ENCODE measurements at places on chromosomes 16 and 17.

DNA sequence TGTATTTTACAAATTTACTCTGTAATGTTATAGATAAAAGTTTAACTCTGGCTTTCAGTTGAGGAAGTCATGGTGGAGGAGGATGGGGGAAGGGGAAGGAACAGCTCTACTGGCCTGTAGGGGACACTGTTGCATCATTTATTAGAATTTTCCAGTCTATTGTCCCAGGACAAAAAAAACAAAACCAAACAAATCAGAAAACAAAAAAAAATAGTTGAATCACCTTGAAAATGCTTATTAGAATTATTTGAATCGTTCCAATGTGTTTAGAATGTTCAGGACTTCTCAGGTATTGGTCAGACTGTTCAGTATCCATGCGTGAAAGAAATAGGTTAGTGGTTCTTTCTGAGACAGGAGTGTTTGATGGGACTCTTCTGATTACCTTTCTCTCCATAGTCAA lies 242.0 kb downstream of the FTO start:
- DNase-seq: no peak

GRCh38 chr16:20259541-20259940 lies 67.8 kb downstream of the GP2 start:
- no peak for DNase-seq

GRCh38 chr17:66423056-66423955 lies 120.9 kb downstream of the PRKCA start:
- no peak for DNase-seq

- no peak for DNase-seq
Measured at GRCh38 chr17:78414178-78415162, 36.0 kb downstream of the PGS1 start.

DNA sequence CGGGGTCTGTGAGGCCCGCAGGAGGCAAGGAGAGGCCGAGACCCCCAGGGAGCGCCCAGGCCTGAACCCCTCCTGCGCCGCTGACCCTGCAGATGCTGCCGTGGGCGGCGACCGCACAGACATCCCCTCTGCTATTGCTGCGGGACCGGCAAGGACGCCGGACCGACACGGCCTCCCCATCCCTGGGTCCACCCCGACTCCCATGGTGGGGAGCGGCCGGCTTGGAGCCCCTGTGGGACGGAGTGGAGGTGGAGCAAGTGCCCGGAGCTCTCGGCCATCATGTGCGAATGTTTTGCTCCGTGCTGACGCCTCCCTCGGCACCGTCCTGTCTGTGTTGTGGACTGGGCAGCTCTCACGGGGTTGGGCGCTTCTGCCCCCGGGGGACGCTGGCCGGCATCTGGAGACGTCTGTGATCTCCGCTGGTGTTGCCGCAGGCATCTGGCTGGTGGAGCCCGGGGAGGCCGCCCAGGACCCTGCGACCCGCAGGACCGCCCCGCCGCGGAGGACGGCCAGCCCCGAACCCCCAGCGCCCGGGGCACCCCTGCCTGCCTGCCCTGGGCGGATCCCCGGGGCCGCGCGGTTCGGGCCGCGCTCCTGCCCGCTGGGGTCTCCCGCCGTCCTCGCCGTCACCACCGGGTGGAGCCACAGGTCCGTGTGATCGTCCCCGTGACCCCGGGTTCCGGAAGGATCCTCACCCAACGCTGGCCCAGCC lies 12.8 kb upstream of the GNG13 start:
- peak; percentile 40 for DNase-seq

GRCh38 chr17:9227819-9228407 lies 206.6 kb downstream of the NTN1 start:
- no peak for DNase-seq

- DNase-seq: no peak
Measured at GRCh38 chr17:15882777-15883176, 62.2 kb upstream of the ADORA2B start.

- no peak for DNase-seq
Measured at GRCh38 chr16:75801307-75801706, 75.0 kb upstream of the CPHXL start.

GRCh38 chr17:9670596-9670995 lies 25.3 kb downstream of the USP43 start:
- DNase-seq: no peak

GRCh38 chr16:13866073-13866472 lies 53.9 kb upstream of the ERCC4 start:
- peak; percentile 5 for DNase-seq

- no peak for DNase-seq
Measured at GRCh38 chr16:80806927-80807340, 2.5 kb upstream of the CDYL2 start.

DNA sequence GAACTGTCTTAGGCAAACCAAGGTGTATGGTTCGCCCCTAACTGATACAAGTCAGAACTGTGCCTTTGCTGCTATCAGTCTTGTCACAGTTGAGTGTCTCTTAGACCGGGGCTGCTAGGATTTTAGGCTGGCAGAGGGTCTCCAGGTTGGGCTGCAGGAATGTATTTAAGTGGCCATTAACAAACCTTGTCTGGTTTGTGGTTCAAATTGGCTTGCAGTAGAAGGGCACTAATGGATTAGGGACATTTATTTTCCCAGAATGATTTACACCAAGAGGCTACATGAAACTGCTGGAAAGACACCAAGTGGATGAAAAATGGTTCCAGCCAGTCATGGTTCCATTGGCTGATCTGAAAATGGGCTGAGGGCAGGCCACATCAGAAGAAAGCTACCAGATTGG lies 5.1 kb downstream of the VAT1L start:
- no peak for DNase-seq

DNA sequence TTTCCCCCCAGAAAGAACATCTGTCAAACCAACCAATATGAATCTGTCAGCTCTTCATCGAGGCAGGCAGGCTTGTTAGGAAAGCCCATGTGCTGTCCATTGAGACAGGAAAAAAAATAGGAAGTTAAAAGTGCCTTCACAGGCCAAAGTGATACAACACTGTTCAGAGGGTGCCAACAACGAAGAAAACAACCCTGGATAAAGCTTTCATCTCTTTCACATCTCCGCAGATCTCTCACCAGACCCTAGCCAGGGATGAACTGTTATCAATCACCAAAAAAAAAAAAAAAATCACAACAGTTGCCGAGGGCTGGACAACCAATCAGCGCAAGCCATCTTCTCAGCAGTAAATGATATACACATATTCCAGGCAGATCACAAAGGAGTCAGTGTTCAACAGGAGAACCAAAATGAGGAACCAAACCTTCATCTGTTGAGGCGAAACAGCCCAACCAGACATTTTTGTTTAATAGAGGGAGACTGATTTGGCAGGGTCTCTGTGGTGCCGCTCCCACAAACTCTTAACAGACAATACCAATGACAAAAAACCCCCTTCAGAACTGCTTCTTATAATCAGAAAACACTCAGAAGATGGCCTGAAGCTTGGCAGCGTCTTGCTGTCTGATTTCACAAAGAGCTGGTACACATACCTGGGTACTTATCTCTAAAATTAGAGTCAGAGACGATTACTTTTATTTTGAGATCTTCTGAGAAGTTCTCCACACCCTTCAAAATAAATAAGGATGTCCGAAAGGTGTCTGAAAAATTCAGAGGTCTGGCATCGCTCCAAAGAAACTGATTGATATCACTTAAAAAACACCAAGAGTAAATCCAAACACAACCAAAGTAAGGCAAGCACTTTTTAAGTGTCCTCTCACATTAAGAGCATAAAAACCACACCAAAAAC lies 1.8 kb downstream of the MAP3K14 start:
- DNase-seq: no peak

DNA sequence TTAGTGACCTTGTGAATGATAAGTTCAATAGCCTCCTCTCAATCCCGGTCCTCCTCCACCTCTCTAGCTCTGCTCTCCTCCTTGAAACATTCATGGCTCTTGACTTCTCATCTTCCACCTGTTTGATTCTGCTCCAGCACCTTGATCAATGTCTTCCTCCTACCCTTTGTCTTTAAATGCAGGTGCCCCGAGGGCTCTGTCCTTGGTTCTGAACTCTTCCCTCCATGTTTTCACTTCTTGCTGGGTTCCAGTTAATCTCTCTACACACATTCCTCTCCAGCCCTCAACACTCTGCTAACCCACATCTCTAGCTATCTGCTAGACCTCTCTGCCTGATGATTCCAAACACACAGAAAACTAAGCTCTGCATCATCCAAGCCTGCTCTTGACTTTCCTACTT lies 13.4 kb downstream of the CD300E start:
- no peak for DNase-seq

GRCh38 chr17:81635973-81636504 lies 873 bp downstream of the NPLOC4 start:
- DNase-seq: no peak

GRCh38 chr16:67528870-67529581 lies 397 bp downstream of the RIPOR1 start:
- DNase-seq: peak; percentile 91

GRCh38 chr16:85306071-85306792 lies 194.0 kb upstream of the CIBAR2 start:
- DNase-seq: peak; percentile 50

DNA sequence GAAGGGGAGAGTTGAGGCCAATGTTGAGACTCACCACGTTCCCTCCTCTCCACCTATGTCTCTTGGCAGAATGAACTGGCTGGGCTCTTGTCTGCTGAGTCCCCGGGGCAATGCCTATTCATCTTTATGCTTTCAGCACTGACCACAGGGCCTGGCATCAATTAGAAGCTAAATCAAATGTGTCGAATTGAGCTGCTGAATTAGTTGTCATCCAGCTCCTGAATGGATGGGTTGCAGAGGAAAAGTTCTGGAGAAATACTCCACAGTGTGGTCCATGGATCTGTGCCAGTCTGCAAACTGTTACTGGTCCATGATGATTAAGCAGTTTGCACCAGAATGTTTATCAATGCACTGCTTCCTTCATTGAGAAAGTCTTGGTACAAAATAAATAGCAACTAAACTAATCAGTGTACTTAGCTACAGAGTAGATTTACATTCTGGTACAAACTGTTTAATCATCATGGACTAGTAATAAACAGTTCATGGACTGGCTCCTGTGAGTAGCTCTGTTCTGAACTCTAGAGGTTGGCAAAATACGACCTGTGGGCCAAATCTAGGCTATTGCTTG lies 4.6 kb downstream of the CNGB1 start:
- DNase-seq: no peak

DNA sequence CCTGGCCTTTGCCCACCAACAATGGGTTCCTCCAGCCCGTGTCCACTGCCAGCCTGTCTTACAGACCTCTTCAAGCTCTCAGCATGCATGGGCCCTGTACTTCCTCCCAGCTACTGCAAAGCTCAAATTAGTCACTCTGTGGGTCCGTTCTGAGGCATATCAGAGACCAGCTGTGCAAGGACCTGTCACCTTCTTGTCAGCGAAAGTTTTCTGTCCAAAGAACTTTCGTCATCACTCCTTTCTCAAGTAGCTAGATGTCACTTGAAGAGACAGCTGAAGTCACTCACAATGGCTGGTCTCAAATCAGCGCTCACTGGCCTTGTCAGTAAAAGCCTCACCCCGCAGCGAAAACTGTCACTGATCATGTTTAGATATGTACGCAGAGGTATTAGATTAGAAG lies 91.4 kb upstream of the DYNLRB2 start:
- no peak for DNase-seq

DNA sequence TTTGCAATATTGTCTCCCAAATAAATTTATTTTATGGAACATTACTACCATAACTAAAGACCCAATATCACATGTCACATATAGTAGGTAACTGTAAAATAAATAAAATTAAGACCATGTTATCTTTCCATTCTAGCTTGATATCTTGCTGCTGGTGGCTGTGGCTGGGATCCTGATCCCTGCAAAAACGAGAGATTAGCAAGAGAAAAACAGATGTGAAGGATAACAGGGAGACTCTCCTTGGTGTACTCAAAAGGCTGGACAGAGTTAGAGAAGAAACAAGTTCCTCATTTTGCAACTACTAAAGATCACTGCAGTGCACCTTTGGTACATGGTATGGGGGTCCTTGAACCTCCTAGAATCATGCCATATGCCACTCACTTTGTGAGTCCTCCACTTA lies 49.7 kb downstream of the ARHGAP27 start:
- no peak for DNase-seq

DNA sequence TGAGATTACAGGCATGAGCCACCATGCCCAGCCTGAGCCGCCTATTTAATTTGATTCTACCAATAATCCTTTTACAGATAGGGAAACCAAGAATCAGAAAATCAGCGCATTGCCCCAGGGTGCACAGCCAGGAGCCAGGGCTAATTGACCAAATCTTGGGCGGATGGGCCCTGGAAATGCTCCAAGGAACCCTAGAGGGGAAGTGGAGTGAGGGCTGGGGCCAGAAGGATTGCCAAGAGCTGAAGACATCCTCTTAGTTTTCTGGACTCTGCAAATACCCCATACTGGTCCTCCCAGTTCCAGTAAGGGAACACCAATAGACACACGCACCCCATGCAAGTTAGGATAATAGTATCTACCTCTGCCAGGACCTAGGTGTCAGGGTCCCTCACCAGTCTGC lies 3.8 kb downstream of the FHOD1 start:
- DNase-seq: no peak

- peak; percentile 16 for DNase-seq
Measured at GRCh38 chr16:63461248-63461841, 1425.1 kb upstream of the CDH8 start.

GRCh38 chr17:44961921-44962350 lies 6.2 kb downstream of the C1QL1 start:
- DNase-seq: no peak

- no peak for DNase-seq
Measured at GRCh38 chr16:47156680-47157215, 13.0 kb upstream of the NETO2 start.

- no peak for DNase-seq
Measured at GRCh38 chr17:47955497-47956461, 1.9 kb downstream of the PRR15L start.

DNA sequence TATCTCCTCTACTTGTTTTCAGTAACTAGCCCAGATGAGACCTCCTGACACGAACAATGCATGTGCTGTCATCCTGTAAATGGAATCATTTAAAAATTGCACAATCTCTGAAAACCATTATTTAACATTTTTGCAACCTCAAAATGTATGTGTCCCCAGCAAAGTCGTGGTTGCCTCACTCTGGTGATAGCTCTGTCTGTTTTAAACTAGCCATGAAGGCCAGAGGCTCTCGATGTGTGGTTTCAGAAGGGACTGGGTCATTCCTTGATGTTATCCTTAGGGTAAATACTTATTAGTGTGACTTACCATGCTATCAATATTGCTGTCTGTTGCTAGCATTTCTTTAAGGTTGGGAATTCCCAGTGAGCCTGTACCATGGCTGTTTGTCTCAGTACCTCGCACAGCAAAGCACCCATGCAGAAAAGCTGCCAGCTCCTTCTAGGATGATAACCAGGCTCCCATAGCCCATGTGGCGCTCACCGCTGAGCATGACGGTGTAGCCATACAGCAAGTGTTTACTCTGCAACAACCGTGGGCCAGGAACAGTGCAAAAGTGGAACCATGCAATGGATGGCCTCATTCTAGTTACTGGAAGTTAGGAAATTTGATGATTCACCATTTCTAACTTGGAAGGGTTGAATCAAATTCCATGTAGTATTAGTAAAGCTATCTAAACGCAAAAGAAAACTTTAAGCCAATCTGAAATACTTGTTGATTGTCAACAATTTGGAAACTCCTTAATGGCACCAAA lies 2.9 kb upstream of the PGS1 start:
- no peak for DNase-seq

GRCh38 chr17:45222996-45223538 lies 1.4 kb downstream of the FMNL1 start:
- DNase-seq: no peak

- DNase-seq: no peak
Measured at GRCh38 chr16:19295393-19295792, 9.9 kb downstream of the CLEC19A start.
